Esophagus muscularis mucosa (tissue), 4 donors: ENCODE measurements at places on chromosomes 1 and 21. TPM values are rescaled to one million over a fixed set of nuclear protein-coding genes. Genes with fewer than 3 reads are reported as not detected.
A peak's percentile ranks its signal among the peaks of the same experiment; 100 is the strongest.

- no peak for DNase-seq
Measured at GRCh38 chr1:160580221-160580812, 1.0 kb upstream of the CD84 start.

The PRMT6 gene
- 13.6 TPM for total RNA-seq

DNA sequence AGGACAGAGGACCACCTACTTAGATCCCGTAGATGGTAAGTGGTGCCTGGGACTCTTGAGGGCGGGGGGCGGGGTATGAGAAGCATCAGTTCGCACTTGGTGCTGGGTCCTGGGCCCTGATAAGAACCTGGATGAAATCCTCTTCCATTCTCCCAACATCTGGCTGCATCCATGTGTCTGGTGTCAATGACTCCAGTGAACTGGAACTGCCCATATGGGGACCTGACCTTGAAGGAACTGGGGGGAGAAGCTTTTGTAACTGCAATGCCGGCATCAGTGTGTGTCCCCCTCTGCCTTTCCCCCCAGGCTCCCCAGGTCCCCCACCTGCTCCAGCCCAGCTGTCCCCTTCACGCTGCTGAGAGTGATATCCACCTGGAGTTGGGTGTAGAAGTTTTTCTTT lies 49.7 kb upstream of the EPB41 start:
- DNase-seq, result no peak

GRCh38 chr1:55604749-55605148 lies 389.6 kb upstream of the USP24 start:
- peak; percentile 86 for DNase-seq

- no peak for DNase-seq
Measured at GRCh38 chr1:147099192-147099591, 73.1 kb downstream of the PRKAB2 start.

GRCh38 chr1:203127666-203128430 lies at the start of gene ADORA1:
Gene ADORA1 (plus strand): TSS chr1:203127726. CDS start chr1:203128842, 1,116 bp downstream.
- DNase-seq, result no peak
